ENCODE measurements at places on chromosomes 13 and 19.

DNA sequence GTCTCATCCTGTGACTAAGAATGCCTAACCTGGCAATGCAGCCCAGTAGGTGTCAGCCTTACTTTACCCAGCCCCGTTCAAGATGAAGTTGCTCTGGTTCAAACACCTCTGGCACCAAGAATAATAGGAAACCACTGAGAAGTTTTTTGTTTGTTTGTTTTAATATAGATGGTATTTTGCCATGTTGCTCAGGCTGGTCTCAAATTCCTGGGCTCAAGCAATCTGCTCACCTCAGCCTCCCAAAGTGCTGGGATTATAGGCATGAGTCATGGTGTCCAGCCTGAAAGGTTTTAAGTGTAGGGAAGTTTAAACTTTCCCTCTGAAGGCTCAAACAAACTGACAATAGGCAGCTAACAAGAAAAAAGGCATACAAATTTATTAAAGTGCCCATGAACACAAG, 51.2 kb upstream of the ABCC4 start:
- no peak for DNase-seq

GRCh38 chr19:7507884-7508283, 8.0 kb upstream of the ZNF358 start:
- DNase-seq = peak; percentile 63

DNA sequence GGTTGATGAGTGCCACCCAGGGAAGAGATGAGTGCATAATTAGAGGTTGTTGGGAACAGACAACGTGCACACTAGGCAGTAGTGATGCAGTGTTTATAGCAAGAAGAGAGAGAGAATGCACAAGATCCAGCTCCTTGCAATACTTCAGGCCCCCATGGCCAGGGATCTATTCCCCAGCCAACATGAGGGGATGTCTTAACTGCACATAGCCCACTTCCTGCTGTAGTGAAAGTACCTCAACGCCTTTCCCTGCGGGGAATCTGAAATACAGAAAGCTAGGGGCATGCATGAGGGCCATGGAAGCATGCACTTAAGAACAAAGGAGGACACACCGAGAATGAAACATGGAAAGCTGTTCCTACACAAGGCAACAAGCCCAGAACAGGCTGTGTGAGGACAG, 636.7 kb upstream of the GPC6 start:
- no peak for DNase-seq

DNA sequence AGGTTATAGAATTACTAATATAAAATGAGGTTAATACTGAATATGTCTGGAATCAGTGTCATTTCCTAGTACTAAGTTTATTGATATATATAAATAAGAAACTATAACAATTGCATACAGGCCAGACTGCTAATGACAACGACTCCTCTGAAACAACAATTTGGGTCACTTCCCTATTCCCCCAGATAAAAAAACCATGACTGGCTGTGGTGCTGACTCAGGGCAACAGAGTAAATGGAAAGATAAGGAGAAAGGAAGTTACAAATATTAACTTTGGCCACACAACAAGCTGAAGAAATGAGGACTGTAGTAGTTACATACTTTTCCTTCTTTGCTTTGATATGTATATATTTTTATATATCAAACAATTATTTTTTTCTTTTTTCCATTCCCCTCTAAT, 263.7 kb upstream of the PCDH9 start:
- no peak for DNase-seq

Data from NT2/D1 (cell line).